Endothelial cell (in vitro differentiated cells): ENCODE measurements at places on chromosomes 2 and 18.

DNA sequence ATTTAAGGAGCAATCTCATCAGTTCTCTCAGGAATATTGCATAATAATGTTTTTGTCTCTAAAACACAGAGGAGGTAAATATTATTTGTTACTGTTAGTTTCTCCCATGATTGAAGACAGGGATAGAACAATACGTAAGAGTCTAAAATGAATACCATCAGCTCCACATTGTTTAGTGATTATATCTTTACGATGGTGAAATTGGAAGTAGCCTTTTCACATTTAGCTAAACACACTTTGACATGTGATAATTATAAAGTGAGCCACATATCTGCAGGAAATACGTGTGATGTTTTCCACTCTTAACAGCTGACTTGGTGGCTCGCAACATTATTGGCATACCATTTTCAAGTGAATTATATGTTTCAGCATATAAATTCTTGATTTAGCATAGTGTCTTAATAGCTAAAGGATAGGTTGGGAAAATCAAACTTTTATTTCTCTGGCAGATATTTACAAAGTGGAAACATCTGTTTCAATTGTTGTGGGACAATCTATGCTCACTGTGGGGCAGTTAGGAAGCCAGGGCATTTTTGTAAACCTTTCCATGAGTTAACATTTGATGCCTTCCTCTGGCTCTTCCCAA lies 208.1 kb upstream of the RASGRP3 start:
- DNase-seq: no peak

- no peak for DNase-seq
Measured at GRCh38 chr2:55879976-55880375, 43.6 kb downstream of the EFEMP1 start.

- no peak for DNase-seq
Measured at GRCh38 chr2:213932-214693, 49.7 kb downstream of the SH3YL1 start.

GRCh38 chr18:62634979-62635630 lies 80.2 kb upstream of the PHLPP1 start:
- no peak for DNase-seq

DNA sequence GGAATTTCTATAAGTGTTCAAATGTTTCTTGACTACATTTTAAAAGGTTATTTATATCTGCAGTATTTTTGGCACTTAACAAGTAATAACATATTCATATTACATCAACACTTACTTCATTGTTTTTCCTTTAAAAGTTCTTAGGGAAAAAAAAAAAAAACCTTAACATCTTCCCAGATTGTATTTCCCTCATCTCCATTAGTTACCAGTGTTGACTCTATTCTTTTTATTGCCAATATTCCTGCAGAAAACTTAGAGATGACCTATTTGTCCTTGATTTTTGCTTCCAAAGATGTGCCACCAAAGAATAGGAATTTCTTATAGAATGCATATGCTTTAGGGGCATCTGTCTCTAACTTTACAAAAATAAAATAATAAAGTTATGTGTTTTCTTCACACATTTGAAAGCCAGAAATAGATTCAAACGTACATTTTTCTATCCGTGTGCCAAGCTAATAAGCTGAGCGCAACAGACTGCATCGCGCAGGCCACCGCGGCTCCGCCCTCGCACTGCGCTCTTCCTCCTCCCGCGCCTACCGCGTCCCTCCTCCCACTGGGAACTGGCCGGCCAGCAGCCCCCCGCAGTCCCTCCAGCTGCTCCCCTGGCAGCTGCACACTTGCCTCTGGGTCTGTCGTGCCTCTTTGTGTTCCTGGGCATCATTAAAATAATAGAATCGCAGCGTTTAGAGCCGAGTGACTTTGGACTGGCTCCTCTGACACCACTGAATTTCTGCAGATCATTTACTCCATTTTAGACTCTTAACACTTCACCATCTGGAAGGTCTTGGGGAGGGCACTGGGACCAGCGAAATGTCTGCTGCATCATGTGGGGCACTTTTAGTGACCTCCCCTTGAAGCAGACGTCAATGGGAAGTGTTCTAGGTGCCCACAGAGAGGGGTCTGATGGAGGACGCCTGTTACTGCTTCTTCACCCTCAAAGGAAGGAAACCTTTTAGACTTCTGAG lies 21.2 kb upstream of the NAB1 start:
- peak; percentile 13 for DNase-seq

DNA sequence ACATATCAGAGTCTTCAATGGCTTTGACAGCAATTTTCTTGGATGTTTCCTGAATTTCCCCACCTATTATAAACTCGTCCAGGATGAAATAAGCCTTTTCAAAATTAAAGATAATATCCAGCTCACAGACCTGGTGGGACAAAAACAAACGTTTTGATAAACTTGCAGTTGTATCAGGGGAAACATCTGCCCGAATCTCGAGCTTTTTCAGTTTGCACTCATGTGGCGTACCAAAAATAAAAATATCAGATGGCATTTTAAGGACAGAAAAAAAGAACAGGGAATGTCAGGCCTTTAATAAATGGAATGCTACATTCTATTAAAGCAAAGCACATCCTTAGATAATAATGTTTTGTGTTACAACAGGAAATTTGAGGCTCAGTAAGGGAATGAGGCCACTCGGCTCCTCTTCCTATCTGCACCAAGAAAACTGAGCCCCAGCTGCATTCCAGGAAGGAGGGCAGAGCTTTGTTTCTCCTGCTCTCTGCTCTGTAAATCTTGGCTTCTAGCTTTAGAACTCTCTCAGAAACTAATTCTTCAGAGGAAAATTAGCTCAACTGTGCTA lies 72.1 kb downstream of the AP1S3 start:
- DNase-seq: no peak

GRCh38 chr2:217822296-217823252 lies 180.2 kb downstream of the TNS1 start:
- peak; percentile 35 for DNase-seq

DNA sequence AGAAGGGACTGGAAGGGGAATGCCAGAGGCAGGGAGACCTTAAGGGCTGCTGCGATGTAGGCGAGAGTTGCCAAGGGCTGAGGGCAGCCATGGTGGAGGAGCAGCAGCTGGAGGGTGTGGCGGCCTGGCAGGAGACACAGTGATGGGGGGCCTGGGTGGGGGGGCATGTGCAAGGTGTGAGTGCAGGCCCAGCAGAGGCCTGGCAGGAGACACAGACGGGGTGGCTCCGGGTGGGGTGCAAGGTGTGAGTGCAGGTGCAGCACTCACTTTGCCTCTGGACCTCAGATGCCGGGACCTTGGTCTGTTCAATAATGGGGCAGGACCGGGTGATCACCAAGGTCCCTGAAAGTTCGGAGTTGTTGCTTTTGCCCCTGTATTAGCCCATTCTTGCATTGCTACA lies 76.2 kb upstream of the ODC1 start:
- no peak for DNase-seq

GRCh38 chr2:231708773-231709635 lies 679 bp downstream of the PTMA start:
- peak; percentile 58 for DNase-seq

GRCh38 chr2:61750624-61751023 lies 103.2 kb downstream of the FAM161A start:
- DNase-seq: no peak
